Ascending aorta (tissue), 2 donors: ENCODE measurements at places on chromosomes 16 and 17.
A peak's percentile ranks its signal among the peaks of the same experiment; 100 is the strongest.

GRCh38 chr16:48492133-48492532, 106.9 kb upstream of the SIAH1 start:
- no peak for DNase-seq

- DNase-seq = no peak
Observed at GRCh38 chr17:15180121-15180561, 85.0 kb downstream of the PMP22 start.

- no peak for DNase-seq
Observed at GRCh38 chr17:80169784-80170500, at the start of gene CARD14. TSS of gene CARD14 (plus strand) at chr17:80170030. CDS start at chr17:80181439, 11,409 bp downstream.

DNA sequence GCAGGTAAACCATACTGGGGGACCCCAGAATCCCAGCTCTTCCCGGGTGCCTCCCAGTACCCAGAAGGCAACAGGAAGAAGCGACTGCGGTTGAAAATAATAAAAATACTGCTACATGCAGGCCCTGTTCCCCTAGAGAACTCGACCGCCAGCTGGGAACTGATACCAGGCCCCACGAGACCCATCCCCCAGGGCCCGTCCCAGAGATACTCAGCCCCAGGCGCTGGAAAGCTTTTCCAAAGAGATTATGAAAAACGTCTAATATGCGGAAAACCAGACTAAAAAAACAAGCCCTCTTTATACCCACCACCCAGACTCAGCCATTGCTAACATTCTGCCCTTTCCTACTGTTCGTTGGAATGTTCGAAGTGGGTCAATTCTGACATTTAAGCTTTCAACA, 12.9 kb upstream of the MEAK7 start:
- DNase-seq = no peak

DNA sequence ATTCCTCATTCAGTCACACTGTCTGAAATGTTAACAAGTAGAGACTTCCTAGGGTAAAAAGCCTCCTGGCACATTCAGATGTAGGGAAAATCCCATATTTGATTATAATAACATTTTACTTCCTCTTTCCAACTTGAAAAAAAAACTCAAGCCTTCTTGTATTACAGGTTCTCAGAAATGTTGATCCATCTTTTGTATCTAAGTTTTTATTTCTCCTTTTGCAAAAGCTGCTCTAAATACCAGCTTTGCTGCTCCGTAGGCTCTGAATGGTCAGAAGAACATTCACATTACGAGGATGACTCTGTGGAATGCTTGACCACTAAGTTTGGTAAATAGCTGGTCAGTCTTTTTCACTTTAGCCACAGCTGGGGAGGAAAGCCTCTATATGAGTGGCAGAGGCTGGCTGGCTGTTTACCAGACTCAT, 13.2 kb upstream of the HEATR6 start:
- DNase-seq = no peak

DNA sequence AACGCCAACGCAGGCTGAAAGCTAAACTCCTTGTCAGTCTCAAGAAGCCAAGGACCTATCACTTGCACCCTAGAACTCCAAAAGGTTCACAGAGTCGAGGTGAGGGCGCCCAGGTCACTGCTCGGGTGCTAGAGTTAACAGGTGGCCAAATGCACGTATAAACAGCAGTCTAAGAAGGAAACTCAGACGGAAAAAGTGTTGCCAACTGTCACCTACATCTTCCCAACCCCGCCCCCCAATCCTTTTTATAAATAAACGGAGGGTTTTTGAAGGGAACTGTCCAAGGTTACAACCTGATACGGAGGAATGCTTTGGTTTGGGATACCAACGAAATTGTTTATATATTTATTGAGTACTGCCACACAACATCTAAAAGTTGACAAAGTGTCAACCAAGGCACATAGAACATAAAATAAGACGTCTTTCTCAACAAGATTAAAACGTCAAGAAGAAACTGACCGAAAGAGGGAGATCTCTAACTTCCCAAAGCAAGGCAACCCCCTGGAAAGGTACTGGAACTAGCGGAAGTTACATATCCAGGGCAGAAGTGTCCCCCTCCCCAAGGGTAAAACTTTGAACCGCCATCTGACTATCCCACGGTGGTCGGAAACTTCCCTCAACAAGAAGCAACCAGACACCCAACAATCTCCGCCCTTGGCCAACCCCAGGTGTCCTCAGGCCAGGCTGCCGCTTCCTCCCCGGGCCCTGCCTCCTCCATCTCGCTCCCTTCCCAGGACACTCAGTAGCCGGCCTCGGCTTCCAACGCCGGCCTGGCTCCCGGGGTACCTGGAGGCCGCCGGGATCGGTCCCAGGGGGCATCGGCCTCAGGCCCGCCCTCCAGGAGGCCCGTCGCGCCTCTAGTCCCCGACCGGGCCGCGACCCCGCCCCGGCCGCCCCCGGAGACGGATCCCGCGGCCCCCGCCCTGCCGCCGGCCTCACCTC, 982 bp downstream of the SPAG9 start:
- no peak for DNase-seq

GRCh38 chr16:77840673-77841501, 52.5 kb downstream of the VAT1L start:
- no peak for DNase-seq

DNA sequence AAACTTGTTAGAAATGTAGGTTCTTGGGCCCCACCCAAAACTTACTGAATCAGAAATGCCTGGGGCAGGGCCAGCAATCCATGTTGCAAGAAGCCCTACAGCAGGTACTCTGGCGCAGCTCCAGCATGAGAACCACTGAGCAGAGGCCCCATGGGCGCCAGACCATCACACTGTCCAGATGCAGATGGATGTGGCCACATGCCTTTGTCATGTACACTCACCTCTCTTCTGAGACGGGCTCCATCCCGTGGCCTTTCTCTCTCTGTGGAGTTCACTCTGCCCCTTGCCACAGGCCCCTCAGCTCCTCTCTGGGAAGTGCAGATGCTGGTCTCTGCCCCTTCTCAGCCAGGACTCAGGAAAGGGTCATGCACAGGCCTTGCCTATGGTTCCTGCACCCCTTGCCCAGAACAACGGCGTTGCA, 2.3 kb upstream of the CCNF start:
- DNase-seq = peak; percentile 60

DNA sequence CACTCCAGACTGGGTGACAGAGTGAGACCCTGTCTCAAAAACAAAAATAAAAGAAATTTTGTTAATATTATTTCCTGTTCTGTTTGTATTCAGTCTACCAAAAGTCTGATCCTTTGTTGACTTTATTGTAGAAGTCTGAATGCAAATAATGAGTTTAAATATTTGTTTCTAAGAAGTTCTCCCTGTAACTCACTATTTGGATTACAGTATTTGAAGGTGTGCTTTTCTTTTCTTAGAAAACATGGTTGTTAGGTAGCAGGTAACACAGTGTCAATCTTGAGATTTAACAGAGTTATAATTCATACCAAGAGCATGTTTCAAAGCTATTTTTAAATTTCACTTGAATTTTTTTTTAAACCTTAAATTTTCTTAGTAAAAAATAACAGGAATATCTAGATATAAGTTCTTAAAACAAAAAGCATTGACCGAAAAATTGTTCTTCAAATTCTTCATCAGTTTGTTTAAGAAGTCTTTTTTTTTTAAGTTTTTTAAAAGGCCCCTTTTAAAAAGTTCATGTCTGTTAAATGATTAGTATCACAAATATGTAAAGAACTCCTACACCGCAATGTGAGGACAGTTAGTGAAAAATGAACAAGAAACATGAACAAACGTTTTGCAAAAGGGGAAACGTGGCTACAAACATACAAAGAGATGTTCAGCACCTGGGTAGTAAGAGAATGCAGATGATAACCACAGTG, 35.0 kb downstream of the GAN start:
- DNase-seq = no peak

DNA sequence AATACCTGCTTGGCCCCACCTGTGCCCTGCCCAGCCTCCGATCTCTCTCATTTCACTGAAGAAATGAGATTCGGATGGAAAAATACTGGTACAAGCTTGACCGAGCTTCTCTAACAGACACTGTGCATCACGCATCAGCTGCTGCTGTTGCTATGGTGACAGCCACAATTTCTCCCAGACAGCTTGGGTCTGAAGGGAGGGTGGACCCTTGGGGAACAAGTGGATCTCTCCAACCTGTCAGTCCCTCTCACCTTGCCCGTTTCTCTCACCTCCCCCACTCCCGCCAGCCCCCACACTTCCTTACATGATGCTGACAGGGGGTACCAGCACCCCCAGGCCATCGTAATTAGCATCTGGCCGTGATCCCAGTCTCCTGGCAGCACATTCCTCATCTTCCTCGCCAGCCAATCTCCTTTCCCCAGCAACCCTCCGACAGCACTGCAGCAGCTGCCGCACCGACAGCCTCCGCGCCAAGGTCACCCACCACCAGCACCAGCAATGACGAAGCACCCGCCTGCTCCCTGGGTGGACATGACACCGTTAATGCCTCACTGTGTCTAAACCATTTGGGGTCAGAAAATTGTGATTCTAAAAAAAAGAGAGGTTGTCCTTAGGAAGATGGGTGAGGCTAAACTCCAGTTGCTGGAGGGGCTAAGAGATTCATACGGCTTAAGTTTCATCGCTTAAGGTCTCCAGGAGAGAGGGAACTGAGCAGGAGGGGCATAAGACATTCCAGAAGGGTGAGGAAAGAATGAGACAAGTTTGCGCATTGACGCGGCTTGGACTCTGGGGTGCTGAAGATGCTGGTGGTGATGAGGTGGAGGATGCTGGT, 58.6 kb upstream of the TNRC6A start:
- DNase-seq = peak; percentile 64

DNA sequence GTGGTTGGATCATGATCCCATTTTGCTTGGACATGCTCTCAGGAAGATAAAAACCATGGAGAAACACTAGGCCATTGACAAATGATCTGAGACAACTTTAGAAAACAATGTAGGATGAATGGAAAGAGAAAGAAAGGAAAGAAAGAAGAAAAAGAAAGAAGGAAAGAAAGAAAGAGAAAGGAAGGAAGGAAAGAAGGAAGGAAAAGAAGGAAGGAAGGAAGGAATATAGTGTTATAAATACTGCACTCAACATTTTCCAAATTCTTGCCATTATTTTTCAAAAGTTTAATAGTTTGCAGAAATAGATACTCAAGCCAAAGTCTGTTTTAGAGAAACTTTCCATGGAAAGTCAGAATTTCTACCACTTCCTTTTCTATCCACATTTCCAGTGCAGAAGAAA, 39.2 kb upstream of the CACNG3 start:
- DNase-seq = no peak

- peak; percentile 29 for DNase-seq
Observed at GRCh38 chr17:68603027-68603426, 1.9 kb upstream of the FAM20A start.

DNA sequence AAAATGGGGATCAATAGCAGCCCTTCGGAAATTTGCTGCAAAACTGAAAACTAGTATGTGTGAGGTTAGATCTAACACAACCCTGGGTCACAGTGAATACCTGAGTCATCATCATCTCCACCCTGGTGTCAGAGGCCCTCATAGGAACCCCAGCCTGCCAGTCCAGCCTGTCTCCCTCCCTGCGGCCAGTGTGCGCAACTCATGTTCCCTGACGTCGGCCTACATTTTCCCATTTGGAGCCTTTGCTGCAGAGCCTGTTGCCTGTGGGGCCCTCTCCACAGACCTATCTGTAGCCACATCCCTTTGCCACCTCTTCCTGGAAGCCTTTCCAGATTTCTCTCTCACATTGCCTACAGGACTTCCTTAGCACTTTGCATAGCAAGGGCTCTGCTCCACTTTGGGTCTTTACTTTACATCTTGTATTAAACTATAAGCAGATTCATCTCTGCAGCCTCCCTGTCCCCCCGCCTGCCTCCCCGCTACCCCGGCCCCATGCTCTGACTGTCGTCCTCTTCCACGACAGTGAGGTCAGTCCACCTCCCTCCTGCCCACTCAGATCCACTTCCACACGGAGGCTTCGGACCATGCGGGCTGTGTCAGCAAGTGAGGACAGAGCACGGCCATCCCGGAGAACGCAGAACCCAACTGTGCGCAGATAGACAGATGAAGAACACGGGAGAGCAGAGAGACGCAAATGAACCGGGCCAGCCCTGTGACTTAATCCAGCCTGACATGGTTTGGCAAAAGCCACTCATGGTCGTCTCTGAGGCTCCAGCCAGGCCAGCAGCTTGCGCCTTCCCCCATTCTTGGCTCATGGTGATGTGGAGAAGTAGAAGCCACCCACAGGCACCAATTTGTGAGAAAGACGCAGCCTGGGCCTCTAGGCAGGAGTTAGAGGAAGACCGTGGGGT, 31.0 kb downstream of the NGFR start:
- DNase-seq = no peak

DNA sequence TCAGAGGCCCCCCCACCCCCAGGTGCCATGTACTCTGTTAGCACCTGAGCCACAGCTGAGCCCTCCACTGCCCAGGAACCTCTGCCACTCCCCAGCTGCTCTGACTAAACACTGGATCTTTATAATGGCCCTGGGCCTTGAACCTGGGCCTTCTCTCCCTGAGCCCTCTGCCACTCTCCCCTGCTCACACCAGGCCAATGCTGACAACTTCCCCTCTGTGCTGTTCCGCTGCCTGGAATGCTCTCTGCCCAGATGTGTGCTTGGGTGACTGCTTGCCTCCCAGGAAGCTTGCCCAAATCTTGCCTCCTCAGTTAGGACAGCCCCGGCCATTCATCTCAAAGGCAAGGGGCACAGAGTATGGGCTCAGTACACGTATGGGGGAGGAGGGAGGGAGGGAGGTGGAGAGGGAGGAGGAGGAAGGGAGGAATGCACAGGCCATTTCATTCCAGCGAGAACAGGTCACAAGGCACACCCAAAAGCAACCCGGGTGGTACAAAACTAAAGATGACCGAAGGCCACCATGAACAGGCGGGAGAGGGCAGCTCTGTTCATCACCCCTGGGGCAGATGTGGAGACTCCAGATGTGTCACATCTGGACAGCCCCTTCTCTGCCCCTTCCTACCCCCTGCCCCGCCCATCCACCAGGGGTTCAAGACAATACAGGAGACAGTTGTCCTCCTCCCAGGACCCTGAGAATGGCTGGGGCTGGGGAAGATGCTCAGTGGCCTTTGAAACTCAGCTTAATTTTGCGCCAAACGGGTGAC, 15.3 kb upstream of the TNFRSF13B start:
- no peak for DNase-seq

GRCh38 chr16:57516176-57516725, 20.1 kb downstream of the CCDC102A start:
- DNase-seq = no peak

DNA sequence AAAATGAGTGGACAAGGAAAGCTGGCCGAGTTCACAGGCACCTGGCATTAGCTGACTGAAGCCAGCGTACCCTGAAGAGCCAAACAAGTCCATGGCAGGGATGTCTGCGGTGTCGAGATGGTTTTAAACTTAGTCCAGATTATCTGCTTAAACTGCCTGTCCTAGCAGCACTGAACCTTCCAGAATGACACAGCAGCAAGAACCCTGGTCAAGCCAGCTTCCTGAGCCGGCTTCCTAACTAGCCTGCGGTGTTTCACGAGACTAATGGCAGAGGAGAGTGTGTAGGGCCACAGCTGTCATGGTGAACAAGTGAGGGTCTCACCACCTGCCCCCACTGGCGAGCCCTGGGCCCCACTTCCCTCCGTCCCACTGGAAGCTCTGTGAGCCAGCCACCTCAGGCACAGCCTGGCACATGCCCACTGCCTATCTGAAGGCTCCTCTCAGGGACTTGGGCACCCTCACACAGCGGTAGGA, 28.8 kb upstream of the MTSS2 start:
- no peak for DNase-seq

- DNase-seq = no peak
Observed at GRCh38 chr16:6331770-6332169, 1000.9 kb upstream of the RBFOX1 start.

GRCh38 chr17:51353296-51353695, 93.0 kb downstream of the UTP18 start:
- no peak for DNase-seq

GRCh38 chr17:3761036-3761917, 37.6 kb downstream of the HASPIN start:
- DNase-seq = no peak

- no peak for DNase-seq
Observed at GRCh38 chr16:82945420-82946101, 318.8 kb downstream of the CDH13 start.
